ENCODE measurements at places on chromosomes 4 and X. TPM values are rescaled to one million over a fixed set of nuclear protein-coding genes. Genes with fewer than 3 reads are reported as not detected.

- no peak for DNase-seq
Measured at GRCh38 chr4:151801547-151802516, 41.0 kb upstream of the GATB start.

CFAP47 gene
- not detected for total RNA-seq

DUSP9 gene
- total RNA-seq: 0.48 TPM

SLC2A9 gene
- 3.5 TPM for total RNA-seq

GRCh38 chr4:163063891-163064290, 102.8 kb downstream of the NAF1 start:
- no peak for DNase-seq

- peak; percentile 71 for DNase-seq
Measured at GRCh38 chrX:2397229-2398063, 103.3 kb downstream of the DHRSX start.

CSAG1 gene
- not detected for total RNA-seq

DNA sequence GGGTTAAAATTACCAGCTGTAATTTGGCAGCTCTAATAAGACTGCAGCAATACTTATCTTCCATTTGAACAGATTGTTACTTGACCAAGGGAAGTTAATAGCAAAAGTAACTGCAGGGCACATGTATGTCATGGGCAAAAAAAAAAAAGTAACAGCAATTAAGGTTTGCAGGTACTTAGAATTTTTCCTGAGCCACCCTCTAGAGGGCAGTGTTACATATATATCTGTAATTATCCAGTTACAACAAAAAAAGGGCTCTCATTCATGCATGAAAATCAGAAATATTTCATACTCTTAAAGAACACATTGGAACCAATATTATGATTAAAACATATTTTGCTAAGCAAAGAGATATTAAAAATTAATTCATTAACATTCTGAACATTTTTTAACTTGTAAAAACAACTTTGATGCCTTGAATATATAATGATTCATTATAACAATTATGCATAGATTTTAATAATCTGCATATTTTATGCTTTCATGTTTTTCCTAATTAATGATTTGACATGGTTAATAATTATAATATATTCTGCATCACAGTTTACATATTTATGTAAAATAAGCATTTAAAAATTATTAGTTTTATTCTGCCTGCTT, 25.1 kb downstream of the XIAP start:
- DNase-seq: no peak

DNA sequence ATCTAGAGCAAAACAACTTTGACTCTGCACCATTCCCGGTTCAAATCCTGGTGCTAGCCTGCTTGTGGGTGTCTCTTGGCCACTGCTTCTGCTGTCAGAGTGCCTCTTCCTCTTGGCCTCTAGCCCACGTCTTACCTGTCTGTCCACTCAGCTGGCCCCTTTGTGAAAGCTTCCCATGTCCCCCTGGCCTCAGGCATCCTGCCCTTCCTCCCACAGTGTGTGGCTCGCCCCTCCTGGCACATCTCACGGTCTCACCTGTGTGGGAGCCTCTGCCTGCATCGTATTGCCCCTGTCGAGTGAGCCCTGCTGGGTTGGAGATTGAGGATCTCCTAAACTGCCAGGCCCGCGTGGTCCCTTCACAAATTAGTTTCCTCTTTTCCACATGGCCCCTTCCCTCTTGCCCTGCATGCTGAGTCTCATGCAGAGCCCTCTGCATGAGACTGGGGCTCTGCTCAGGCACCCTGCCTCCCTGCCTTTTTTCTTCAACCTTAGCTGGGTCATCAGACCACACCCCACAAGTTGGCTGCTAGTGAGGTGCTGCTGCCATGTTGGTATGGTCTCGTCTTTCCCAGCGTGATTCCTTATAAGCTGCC, 53.7 kb upstream of the TADA2B start:
- no peak for DNase-seq

DNA sequence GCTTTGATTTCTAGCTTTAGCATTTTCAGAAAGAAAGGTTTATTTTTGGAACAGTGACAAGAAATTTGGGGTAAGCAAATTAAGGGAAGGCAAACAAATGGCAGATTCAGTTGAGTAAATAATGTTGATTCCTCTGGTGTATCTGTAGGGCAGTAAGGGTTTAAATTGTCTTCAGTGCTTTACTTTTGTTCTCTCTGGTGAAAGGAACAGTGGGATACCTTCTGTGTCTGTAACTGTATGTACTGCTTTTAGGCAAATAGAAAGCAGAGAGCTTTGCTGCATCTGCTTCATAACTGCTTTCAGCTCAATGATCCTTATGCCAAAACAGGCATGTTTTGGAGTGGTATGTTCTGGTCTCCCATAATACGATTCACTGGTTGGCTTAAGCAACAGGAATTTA, 932.1 kb upstream of the SLIT2 start:
- no peak for DNase-seq

DNA sequence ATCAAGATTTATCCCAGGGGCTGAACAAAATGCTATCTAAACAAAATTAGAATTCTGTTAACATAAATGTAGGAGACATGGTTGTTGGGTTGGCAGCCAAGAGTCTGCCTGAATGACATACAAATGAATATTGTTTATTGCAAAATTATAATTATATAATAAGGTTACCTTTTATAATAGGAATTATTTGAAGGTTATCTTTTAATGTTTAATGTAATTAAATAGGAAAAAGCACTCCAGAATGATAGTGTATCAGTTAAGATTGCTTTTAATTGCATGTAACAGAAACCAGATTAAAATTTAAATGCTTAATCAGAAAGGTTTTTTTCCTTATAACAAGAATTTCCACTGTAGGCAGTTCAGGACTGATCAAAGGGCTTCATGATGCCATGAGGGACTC, 42.0 kb upstream of the STPG2 start:
- DNase-seq: no peak

- no peak for DNase-seq
Measured at GRCh38 chr4:39852636-39853035, 125.1 kb downstream of the PDS5A start.

ELOVL6 gene
- 17.1 TPM for total RNA-seq

DNA sequence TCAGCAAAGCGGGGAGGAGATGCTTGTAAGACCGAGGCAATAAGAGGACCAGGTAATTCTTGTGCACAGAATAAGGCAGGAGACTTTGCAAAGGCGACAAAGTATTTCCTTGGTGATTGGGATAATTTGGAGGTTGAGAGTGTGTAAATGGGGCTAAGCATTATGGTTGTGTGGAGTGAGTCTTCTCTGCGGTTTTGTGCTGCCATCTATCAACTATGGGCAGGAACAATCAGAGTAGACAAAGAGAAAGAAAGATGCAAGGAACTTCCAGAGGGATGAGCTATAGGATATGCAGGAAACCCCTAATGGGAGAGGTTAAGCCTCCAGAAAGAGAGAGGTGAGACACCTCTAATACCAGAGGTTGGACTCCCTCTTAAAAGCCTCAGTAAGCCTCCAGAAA, 339.8 kb downstream of the PAPSS1 start:
- no peak for DNase-seq

DNA sequence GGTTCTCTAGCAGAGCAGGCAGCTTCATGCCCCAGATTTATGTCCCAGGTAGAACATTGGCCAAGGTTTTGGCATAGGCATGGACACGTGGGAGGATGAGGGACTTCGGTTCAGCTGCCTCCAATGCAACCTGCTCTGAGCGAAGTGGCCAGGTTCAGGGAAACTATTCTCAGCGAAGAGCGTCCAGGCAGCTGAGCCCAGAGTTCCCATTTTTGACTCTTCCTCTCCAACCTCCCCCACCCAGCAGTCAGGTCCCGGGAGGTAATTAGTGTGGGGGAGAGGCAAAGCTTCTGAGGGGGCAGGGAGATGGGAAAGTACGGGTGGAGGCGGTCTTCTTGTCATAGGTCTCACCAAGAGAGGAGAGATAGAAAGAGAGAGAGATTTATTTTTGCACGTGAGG, 1.0 kb downstream of the GABRA4 start:
- no peak for DNase-seq

TRIM75 gene
- not detected for total RNA-seq

DNA sequence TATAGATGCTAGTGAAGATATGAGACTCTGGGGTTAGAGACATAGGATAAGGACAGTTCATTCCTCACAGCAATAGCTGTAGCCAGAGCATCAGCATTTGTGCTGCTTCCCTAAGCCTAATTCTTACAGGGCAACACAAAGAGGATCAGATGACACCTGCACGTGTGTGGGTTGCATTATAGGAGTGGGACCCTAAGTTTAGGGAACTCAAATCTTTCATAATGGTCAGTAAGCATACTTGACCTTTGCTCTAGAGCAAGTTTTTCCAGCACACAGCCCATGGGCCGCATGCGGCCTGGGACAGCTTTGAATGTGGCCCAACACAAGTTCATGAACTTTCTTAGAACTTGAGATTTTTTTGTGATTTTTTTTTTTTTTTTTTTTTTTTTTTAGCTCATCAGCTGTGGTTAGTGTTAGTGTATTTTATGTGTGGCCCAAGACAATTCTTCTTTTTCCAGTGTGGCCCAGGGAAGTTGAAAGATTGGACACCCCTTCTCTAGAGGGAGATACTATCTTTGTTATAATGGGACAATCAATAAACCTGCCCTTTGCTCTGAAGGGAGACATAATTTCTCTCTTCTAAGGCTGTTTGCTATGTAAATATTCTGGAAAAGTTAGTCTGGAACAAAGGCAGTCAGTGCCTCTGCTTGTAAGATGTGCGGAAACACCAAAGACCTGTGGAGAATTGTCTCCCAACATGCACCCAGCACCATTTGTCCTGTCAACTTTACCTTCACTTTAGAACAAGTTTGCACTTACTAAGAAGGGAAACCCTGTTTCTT, 650.2 kb downstream of the ZNF674 start:
- DNase-seq: no peak

PPP4R3C gene
- total RNA-seq: not detected

DNA sequence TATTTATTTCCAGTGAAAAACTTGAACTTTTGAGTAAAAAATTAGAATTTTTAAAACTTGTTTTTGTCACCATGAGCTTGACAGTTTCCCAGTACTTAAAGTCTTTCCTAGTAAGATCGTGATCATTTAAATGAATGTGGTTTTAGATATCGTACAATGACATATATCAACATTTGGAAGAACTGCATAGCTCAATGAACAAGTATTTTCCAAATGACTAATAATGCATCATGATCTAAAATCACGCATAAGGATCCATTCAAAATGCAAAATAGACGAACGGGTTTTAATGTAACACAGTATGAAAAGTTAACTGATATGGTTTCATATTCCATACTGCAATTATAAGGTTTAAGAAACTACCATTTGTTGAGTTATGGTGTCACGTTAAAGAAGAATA, 4.1 kb upstream of the NDNF start:
- DNase-seq: no peak

- no peak for DNase-seq
Measured at GRCh38 chr4:183136855-183137254, 37.8 kb downstream of the WWC2 start.

RPL39 gene
- total RNA-seq: 3,676 TPM

DHRSX gene
- total RNA-seq: 8.2 TPM

ERVMER34-1 gene
- 1.8 TPM for total RNA-seq

STARD8 gene
- total RNA-seq: 2.6 TPM

- DNase-seq: no peak
Measured at GRCh38 chr4:140641105-140641555, 72.4 kb upstream of the UCP1 start.

RRH gene
- 1.2 TPM for total RNA-seq

DNA sequence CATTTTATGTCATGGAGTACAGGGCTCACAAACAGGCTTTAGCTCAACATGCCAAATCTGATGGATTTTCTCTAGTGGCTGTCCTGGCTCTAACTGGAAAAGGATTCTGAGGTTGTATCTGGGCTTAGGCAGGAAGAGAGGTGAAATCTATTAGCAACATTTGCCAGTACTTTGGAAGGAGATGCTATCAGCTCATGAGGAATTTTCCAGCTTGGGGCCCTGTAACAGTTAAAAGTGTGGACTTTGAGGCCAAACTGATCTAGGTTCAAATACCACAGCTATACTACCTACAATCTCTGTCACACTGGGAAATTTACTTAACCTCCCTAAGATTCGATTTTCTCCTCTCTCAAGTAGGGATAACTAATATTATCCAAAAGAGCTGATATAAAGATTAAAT, 119.0 kb upstream of the HCCS start:
- no peak for DNase-seq

FAM53A gene
- 8.0 TPM for total RNA-seq

RNF150 gene
- total RNA-seq: 4.0 TPM

DNA sequence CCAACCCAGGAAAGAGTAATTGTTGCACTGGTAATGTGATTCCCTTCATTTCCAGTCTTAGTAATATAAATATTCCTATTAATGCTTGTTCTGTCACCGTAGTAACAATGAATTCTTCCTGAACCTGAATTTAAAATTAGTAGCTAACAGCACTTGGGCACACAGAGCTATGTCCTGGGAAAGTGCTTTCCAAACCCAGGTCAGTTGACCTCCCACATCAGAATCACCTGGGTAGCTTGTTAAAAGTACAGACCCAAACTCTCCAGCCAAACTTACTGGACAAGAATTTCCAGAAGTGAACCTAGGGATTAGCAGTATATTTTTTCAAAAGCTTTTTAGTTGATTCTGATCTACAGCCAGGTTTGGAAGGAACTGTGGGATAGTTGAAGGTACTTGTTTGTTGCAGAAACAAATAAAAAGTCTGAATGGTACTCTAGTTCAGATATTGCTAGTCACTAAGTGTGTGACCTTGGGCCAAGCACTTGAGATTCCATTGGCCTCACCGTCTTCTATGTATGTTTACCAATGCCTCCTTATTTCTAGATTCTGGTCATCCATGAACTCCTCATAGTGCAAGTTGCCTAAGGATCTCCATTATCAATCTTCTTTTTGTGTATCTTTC, 192.9 kb upstream of the CNKSR2 start:
- no peak for DNase-seq

DNA sequence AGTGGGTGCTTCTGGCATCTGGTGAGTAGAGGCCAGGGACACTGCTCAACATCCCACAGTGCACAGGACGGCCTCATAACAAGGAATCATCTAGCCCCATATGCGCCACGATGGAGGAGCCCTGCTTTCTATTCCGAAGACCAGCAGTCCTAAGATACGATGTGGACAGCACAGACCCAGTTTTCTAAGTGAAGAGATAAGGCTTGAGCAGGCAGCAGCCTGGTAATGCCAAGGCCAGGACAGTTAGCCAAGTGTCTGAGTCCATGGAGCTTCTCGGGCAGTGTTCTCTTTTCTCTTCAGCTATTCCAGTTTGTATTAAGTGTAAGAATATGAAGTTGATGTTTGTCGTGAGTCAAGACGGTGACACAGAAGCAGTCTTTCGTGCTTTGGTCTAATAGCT, 112.7 kb downstream of the TBL1X start:
- no peak for DNase-seq

GK gene
- total RNA-seq: 6.2 TPM

All from suprapubic skin (tissue), 4 donors.